ENCODE measurements at places on chromosomes 3 and 15.

DNA sequence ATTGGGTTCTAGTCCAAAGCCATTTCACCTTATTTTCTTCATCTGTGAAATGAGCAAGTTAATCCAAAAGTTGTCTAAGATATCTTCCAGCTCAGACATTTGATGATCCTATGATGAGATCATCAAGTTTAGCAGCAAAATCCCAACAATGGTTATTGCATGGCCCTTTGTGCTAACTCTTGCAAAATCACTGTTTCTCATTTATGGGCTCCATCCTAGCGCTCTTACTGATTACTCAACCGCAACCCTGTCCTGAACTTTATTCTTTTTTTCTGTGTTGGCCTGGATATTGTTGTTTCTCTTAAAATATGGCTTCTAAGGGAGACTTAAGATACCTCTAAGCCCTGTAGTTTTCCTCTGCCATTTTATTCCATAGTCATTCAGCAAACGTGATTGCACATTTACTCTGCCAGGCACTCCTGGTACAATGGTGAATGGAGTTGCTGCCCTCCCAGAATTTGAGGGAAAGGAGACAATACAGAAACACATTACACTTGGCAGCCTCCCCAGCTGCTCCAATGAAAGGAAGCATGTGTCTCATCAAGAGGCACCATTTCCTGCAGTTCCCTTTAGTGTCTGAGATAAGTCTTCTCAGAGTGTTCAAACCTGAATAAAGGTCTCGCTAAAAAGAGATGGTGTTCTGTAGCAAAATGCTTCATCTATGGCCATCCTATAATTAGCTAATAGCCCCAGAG lies 4.4 kb downstream of the GXYLT2 start:
- no peak for DNase-seq

- no peak for DNase-seq
Measured at GRCh38 chr3:158269942-158270341, 160.1 kb downstream of the RSRC1 start.

DNA sequence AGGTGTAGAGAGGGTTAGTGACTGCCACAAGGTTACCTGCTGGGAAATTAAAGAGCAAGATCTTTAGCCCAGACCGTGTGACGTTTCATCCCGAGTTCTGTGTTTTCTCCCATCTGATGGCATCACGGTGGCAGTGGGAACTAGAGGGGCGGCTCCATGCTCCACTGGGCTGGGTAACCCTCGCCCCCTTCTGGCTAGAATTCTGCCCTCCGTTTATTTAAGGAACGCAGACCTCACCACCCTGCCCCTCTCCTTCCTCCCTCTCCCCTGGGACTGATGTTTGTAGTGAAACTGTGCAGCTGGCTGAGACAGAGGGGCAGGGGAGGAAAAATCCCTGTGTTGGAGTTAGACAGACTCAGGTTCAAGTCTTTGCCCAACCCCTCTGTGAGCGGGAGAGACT lies 65.6 kb downstream of the ITGA11 start:
- no peak for DNase-seq

DNA sequence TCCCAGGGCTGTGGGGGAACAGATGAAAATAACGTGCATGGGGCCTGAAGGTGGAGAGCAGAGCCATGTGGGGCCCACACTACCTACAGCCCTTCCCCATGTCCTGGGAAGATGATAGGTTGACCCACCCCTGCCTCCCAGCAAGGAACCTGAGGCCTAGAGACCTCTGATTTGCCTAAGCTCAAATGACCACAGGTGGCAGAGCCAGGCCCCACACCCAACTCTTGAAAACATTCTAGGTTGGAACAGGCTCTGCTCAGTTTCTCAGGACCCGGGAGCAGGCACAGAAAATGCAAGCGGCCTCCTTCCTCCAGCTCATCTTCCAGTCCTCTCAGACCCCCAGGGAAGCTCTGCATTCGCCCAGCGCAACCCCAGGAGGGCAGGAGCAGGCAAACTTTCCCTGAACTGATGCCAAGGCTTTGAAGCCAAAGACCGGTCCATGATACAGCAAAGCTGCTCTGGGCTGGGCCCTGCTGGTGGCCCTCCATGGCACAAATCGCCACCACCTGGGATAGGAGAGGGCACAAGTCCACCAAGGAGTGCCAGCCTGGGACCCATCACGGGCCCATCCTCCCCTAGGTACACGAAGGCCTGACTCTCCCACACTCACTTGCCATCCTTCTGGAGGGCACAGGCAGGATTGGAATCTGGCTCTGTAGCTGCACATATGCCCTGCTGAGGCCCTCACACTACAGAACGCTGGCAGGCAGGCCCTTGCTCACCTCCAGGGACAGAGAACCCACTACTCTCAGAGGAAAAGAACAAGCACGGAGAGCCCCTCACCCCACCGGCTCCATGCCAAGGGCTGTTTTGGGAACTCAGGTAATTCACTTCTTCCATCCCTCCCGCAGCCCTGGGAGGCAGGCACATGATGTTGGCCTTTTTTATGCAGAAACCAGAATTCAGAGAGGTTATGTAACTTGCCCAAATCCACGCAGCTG lies 51.0 kb upstream of the FURIN start:
- no peak for DNase-seq

DNA sequence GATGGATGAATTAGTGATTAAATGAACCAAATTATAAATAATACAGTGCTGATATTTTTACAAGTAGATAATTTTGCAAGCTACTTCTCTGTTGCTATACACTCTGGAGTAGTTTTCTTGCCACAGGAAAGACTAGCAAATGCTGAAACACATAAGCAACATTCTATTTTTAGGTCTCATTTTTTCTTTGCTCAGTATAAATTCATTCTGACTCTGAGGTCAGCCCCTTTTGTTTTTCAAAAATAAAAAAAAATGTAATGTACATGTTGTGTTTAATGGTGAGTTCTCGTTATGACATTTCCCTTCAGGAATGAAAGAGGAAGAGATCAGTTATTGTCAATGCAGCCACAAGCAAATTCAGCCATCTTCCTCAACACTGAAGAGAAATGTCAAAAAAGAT lies 24.9 kb downstream of the GJD2 start:
- DNase-seq = no peak

DNA sequence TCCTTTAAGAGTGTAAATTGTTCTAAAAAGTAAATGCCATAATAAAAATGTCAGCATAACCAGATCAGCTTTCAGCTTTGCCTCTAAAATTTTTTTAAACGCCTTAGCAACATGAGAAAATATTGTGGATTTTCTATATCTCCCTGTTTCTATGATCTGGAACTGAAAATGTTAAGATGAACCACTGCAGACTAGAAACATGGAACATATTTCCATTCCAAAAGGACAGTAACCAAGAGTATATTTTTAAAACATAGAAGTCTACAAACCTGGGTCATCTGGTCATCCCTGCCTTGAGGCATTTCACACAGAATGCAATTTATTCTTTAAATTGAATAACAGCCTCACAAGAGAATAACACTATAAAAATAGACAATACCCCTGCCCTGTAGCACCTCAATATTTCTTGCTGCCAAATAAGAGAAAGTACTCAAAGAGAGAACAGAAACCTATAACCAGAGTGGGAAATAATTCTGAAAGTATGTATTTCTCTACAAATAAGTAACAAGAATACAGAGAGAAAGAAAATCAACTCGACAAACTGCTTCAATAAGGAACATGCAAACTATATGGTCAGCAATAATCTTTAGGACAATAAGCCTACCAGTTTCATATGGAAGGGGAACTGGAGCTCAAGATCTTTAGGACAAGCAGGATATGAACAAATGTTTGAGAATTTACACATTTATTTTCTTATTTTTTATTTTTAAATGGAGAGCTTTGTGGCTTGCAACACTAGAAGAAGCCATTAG lies 949.0 kb downstream of the EPHA3 start:
- no peak for DNase-seq

Data from CD4-positive, alpha-beta T cell treated with Interleukin-4 for 1 hour (primary cell).